CMK (cell line): ENCODE measurements at places on chromosomes 7 and 10.

DNA sequence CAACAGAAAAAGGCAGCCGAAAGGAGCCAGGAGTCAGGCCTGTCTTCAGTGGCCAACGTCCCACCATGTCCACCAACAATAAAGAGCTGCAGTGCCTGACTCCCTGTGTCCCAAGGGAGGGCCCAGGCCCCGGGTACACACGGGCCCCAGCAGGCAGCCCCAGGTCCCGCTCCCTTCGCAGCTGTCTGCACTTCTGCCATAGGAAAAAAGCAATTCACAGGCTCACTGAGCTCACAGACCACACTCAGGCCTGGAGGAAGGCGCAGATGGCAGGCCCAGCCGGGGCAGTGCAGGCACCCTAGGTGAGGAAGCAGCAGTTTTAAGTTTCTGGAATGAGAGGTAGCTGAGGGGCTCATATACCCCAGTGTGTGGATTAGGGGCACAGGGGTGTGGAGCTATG lies 100.5 kb downstream of the PRKAG2 start:
- DNase-seq, result no peak

GRCh38 chr7:38311329-38311937 lies 38.0 kb upstream of the TARP start:
- no peak for DNase-seq

DNA sequence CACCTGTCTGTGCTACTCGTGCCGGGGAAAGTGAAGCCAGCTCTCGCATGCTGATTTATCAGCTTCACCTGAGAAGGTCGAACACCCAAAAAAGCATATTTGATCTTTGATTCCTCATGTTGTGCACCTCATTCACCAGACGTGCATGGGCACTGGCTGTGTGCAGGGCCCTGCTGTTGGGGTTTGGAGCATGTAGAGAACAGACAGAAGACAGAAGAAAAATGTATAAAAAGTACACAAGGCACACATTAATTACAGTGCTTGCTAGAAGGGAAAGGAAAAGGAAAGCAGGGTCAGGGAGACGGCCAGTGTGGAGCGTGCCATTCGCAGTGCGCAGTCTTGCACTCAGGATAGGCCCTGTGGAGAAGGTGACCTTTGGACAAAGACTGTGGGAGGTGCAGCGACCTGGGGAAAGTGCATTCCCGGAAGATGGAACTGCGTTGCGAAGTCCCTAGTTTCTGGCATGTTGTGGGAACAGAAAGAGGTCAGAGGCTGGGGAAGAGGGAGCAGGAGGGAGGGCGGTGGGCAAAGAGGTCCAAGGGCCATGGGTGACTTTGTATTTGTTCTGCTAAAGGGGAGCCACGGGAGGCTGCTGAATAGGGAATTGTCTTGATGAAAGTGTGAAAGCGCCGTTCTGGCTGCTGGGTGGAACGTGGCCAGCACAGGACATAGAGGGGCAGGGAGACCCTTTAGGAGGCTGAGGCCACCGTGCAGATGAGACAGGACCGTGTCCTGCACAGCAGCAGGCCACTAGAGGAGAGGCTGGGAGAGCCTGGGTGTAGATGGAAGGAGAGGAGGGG lies 232.8 kb downstream of the GLRX3 start:
- DNase-seq, result no peak

DNA sequence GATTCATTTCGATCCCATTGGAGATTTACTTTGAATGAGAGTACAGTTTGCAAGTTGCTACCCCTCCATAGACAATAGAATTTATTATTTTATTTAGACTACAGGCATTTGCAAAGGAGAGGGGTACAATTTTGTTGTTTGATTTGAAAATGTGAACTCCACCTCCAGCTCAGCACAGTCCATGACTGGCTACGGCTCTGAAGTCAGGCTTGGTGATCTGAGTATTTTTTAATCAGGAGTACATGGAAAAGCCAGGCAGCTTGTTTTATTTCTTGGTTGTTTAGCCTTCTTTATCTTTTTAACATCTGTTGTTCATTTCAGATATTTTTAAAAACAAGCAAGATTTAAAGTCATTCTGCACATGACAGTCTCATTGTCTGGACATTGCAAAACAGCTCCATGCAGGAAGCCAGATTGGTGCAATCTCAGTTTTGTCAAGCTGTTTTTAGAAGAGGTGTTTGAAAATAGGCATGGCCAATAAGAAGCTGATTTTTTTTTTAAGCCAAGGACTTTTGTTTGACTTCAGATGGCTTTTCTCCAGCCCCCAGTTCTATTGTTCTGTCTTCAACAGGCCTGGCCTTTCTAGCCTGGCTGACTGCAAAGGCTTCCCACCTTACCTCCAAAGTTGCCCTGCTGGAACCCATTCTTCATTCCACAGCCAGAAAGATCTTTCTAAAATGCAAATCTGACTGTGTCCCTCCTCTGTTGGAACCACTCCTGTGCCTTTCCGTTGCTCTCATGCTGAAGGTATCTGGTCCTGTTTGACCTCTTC lies 12.2 kb downstream of the PLXDC2 start:
- DNase-seq, result no peak

GRCh38 chr10:69495666-69496065 lies 44.4 kb downstream of the TSPAN15 start:
- no peak for DNase-seq

GRCh38 chr10:86967481-86967941 lies 771 bp upstream of the ADIRF start:
- DNase-seq, result no peak

DNA sequence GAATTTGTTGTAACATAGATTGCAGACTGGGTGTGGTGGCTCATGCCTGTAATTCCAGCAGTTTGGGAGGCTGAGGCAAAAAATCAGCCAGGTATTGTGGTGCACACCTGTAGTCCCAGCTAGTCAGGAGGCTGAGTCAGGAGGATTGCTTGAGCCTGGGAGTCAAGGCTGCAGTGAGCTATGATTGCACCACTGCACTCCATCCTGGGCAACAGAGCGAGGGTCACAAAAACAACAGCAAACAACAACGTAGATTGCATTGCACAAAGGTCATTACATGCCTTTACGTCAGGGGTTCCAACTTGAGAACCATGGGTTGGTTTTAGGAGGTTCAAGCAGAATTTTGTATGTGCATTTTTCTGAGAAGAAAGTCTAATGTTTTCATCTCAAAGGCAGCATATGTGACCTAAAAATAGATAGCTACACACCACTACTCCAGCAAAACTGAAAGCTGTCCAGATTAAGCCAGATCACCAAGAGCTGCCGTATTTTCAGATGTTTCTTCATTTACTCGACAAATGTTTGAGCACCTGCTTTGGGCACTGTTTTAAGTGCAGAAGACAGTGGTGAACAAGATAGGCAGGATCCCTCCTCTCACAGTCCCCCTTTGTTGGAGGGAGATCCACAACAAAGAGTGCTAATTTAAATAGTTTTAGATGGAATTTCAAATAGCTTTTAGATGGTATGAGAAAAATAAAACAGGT lies 28.3 kb upstream of the CYP26C1 start:
- DNase-seq, result no peak

DNA sequence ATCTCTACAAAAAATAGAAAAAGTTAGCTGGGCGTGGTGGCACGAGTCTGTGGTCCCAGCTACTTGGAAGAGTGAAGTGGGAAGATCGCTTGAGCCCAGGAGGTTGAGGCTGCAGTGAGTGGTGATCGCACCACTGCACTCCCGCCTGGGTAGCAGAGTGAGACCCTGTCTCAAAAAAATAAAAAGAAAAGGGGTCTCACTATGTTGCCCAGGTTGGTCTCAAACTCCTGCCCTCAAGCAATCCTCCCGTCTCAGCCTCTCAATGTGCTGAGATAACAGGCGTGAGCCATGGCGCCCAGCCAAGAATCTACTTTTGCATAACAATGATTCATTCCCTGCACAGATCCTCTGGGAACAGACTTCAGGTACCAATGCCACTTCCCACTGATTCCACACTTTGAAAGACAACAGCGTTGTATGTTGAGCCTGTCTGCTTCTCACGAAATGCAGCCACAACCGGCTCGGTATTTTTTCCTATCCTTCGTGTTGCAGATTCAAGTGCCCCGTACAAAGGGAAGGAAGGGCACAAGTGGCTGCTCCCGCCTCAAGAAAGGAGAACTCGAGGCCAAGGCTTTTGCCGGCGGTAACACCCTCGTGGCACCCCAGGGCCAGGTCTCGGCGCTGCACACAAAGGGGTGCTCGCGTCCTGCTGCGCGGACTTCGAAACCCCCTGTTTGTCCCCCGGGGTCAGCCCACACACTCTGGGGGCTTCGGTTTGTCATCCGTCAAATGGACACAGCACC lies 745 bp downstream of the DAGLB start:
- DNase-seq, result no peak

DNA sequence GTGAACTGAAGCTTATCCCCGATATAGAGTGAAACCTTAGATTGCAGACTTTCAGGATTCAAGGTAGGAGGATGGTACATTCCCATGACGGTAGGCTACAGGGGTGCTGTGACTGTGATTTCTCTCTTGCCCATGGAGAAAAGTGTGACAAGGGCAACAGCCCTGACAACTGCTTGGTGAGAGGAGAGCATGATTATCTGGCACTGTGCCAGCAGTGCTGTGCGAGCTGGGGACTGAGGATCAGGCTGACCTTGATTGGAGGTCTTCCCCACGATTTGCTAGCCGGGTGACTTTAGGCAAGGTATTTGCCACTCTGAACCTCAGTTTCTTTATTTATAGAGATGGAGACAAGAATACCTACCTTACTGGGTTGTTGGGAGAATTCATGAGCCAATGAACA lies 229.5 kb downstream of the PTEN start:
- DNase-seq, result no peak

DNA sequence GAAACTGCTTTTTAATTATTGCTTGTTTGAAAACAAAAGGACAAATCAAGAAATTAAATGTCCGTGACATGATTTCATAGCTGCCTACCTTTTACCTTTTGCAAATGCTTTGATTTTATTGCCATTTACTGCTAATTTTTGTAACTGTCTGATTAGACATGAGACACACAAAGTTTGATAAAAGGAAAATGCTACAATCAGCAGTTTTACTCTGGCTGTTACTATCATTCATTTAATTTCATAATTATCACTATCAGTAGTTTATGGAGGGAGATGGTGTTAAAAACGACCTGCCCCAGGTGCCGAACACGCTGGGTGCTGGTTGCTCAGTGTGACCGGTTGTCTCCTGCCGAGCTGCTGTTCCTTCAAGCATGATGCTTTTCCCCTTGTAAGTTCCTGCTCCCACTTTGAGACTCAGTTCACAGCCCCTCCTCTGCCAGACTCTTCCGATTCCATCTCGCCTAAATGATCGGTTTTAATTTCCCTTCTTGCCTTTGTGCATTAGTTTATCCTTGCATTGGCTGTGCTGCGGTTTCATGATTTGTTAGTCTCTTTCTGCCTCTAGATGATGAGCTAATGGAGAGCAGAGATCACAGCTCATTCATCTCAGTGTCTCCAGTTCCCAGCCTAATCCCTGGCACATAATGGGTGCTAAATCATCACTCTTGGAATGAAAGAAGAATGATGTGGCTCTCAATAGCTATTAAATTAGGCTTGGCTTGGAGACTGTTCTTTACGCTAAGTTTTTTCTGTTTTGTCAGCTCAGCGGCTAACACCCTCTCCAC lies 110.6 kb downstream of the PFKFB3 start:
- no peak for DNase-seq

DNA sequence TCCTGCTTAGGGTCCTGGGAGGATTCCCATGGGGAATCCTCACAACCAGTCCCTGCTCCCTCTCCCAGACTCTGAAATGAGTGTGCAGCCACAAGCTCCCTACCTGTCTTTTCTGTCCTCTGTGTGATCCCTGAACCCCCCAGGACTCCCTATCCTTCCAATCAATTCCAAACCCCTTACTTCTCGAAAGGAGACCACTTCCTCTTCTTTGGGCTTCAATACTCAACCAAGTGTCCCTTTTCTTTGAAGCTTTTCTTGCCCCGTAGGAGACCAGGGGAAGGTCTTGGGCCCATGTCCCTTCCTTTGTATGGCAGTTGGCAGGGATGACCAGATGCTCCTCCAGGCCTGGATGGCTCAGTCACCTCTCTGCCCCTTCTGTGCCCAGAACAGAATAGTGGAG lies 1.7 kb downstream of the AEBP1 start:
- DNase-seq, result no peak

DNA sequence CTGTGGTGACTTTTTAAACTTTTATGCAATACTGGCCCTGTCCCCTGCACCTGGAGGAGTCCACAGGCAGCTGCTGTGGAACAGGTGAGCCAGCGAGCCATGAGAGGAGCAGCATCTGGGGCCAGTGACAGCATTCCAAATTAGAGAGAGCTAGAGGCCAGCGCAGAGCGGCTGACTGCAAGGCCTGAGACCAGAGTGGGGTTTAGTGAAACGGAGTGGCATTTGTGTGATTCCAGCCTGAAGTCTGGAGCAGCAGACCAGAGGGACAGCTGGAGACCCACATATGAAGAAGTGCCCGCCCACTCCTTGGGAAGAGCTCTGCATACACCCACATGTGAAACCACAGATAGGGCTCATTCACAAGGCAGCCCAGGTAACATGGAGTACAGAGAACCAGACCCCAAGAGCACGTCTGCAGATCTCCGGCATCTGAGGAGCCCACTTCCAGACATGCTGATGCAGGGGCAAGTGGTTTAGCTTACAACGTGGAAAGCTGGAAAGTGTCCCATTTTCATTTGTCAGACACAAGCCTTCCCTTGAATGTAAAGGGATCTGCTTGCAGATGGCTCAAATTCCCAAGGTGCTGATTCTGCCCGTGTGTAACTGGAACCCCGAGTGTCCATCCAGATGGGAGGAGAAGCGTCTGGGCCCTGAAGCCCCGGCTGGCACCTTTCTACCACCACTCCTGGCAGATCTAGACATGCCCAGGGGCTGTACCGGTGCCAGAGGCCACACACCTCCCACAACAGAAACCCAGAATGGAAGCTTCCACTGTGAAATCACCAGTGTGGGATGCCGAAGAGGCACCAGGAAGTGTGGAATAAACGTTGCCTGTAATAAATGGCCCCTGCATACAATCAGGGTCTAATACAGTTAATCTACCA lies 256.0 kb upstream of the TCERG1L start:
- DNase-seq, result no peak

- no peak for DNase-seq
These were observed 105.4 kb upstream of the BET1 start for GRCh38 chr7:94109556-94109955.

GRCh38 chr10:7915923-7916536 lies 97.7 kb downstream of the TAF3 start:
- no peak for DNase-seq

GRCh38 chr7:69448071-69448470 lies 150.2 kb upstream of the AUTS2 start:
- no peak for DNase-seq

- no peak for DNase-seq
These were observed 24.7 kb upstream of the DIP2C start for GRCh38 chr10:714214-714613.

DNA sequence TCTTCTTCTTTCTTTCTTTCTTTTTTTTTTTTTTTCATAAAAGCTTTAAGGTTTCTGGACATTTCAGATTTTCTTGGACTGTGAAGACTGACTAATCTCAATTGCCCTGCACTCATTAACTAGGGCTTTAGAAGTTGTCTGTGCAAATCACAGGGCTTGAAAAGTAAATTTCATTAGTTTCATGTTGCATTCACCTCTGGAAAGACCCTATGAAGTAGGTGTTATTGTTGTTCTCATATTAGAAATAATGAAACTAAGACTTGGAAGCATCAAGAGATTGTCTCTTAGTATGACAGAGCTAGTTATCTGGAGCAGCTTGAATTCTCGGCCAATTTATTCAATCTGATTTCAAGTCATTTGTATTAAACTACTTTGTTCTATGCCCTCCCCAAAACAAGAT lies 28.2 kb upstream of the SEMA3D start:
- no peak for DNase-seq

- no peak for DNase-seq
These were observed 30.6 kb upstream of the PITRM1 start for GRCh38 chr10:3203016-3203811.

GRCh38 chr10:129192344-129193128 lies 274.5 kb upstream of the MGMT start:
- DNase-seq, result no peak

GRCh38 chr7:35831208-35831607 lies 30.4 kb downstream of the SEPTIN7 start:
- no peak for DNase-seq
